NCI-H774 (cell line): ENCODE measurements at places on chromosomes 6 and 20.
A peak's percentile ranks its signal among the peaks of the same experiment; 100 is the strongest.

DNA sequence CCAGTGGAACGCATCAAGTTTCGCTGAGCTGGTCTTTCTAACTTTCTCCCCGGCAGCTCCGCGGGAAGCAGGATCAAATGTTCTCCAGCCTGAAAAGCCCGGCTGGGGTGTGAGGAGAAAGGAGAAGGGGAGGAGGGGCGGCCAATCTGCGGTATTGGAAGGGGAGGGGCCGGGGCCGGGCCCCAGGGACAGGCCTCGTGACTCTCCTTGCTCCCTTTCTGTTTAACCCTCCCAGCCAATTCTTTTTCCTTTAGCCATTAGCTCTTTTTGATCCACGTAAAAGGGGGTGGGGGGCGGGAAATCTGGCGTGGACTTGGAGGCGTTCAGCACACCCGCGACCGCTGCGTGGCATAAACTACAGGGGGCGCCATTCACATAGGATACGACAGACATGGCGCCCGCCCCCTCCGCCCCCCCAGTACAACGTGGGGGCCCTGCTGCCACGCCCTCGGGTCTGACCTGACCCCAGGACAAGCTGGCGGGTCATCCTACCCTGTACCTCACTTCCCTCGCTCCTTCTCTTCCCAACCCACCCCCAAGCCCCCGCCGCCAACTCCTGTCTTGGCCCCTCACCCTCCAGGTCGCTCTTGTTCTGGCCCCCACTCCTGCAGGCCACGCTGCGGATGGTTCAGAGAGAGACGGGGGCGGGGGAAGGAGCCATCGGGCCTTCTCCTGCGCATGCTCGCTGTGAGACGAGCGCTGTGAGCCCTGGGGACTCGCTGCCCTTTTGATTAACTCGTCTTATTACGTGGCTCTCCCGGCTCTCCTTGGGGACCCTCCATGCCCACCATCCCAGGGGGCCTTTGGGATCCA lies 7.8 kb upstream of the MDGA1 start:
- peak; percentile 76 for DNase-seq

DNA sequence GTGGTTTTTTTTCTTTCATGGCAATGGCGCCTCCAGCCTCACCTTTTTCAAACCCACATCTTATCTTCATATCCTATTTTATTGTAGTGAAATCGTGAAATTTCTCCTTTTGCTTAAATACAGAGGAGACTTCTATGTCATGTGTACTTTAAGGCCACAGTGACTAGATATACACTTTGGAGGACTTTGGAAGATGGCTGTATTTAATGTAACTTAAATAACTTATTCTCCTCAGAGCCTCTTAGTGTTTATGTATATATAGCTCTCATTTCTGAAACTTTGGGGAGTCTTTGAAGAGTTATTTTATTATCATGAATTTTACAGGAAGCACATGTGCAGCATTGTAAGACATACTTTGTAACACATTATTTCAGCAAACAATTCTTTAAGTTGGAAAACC lies 968 bp downstream of the LAMA2 start:
- DNase-seq, result no peak

DNA sequence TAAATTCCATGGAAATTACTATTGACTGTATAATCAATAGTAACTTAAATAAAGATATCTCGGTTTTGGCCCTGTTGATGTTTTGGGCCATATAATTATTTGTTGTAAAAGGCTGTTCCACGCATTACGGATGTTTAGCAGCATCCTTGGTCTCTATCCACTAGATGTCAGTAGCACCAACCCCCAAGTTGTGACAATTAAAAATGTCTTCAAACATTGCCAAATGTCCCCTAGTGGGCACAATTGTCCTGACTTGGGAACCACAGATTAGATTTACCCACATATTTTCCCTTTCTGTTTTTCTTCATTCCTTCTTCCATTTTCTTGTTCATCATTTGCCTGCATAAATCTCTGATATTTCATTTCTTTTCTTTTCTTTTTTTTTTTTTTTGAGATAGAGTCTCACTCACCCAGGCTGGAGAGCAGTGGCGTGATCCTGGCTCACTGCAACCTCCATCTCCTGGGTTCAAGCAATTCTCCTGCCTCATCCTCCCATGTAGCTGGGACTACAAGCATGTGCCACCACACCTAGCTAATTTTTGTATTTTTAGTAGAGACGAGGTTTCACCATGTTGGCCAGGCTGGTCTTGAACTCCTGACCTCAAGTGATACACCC lies 13.6 kb upstream of the WFDC8 start:
- peak; percentile 2 for DNase-seq

- DNase-seq, result no peak
These were observed 95.7 kb upstream of the GGTLC1 start for GRCh38 chr20:24084281-24084680.

DNA sequence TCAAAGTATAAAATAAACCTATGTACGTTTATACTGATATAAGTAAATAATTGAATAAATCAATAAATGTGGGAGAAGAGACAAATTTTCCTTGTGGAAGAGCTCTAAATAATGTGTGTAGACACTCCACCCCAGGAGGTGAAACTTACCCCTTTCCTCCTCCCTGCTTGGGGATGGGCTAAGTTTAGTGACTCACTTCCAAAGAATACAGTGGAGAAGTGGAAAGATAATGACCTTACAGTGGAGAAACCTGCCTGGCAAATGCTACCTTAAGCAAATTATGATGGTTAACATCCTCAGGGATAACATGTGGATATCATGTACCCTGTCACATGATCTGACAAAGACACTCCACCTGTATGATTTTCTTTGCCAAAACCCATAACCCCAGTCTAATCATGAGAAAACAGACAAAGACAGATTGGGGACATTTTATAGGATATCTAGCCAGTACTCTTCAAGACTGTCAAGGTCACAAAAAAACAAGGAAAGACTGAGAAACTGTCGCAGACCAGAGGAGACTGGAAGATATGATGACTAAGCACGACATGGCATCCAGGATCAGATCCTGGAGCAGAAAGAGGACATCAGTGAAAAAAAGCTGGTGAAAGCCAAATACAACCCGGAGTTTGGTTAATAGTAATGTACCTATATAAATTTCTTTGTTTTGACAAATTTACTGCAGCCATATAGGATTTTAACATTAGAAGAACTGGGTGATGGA lies 195.5 kb upstream of the PRDM1 start:
- DNase-seq, result no peak

GRCh38 chr20:49262444-49262843 lies 15.4 kb downstream of the ZNFX1 start:
- DNase-seq, result no peak

DNA sequence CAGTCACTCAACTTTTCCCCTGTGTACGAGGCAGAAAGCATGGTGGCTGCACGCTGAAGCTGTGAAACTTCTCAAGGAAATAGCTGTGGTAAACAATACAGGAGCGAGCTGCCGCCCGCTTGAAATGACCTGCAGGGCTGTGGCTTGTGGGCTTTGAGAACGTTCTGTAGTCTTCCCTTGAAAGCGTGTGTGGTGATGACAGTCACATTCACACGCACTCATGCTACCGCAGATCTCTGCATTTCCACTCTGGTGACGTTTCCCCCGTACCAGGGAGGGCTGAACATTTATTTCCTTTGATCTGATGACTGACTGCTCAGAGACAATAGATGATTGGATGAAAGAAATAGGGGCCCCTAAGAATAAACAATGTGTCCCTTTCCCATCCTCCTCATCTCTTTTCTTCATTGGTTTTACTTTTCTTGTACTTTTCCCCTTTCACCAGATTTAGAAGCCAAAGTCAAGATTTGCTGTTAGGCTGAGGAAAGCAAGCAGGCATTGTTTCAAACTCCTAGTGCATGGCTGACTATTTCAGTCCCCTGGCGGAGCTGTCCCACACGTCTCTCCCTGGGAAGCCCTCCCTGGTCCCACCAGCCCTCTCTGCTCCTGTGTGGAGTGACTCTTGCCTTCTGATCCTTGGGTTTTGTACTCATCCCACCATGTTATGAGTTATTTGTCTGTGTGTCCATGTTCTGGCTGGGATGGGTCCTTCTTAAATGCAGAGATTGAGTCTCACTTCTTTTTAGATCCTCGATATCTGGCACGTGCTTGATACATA lies 3.9 kb downstream of the SYTL3 start:
- DNase-seq, result no peak

GRCh38 chr20:58075586-58076345 lies 152.7 kb downstream of the ANKRD60 start:
- DNase-seq, result no peak

DNA sequence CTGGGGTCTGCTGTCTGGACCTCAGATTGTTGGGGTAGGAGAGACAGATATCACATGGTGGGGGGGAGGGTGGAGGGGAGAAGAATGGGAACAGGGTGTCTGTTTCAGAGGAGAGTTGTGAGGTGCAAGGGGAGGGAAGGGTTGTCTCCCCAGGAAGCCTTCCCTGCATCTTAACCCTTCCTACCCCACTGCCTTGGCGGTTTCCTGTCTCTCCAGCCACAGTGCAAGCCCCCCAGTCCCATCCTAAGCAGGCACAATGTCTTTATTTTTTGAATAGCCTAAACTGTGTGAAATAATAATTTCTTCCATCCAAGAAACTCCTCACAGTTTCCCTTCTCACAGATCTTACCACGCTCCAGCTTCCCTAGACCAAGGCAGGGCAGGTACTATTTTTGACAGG lies 3.5 kb downstream of the FOXP4 start:
- no peak for DNase-seq

- DNase-seq, result no peak
These were observed 8.2 kb downstream of the TRERF1 start for GRCh38 chr6:42443312-42444060.

DNA sequence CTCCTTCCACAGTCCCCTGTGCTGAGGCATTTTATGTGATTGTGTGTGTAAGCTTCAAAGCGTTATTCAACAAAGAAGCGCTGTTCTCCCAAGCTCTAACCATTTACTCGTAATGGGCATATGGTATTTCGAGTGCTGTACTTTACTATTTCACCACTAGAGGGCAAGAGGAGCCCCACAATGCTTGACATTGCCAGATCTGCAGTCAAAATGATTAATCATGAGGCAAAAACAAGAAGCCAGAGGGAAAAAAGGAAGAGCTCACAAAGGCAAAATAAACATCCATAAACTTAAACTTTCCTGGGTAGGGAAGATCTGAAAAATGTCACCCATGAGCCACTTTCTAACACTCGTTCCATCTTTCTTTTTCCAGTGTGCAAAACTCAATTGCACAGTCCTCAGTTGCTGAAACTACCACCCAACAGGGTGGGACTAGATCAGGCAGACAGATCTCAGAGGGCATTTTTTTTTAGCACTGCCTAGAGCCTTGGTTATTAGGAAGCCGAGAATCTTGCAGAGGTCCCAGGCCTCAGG lies 215.0 kb upstream of the PLCB4 start:
- DNase-seq, result peak; percentile 31

- DNase-seq, result no peak
These were observed 224.6 kb upstream of the FOXQ1 start for GRCh38 chr6:1087154-1087843.

DNA sequence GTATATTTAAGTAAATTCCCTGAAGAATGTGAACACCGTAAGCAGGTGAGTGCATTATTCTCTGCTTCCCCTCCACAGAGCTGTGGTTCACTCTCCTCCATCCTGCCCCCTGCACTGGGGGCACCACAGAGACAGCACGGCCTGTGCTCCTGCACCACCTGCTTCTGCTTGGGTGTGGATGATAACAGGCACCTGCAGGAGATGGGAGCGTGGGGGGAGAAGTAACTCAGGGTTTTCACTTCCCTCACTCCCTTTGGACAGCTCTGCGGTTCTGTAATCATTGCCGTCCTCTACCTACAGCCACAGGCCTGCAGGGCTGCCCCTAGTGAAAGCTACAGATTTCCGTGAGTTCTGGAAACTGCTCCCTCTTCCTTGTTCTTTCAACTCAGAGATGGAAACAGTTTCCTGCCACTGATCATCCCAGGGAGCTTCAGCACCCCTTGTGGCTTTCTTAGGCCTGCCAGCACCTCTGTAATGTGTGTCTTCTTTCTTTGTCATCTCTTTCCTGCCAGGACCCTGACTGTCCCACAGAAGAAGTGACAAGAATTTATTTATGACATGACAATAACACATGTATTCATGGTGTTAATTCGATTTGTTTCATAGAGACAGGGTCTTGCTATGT lies 21.3 kb upstream of the MICB start:
- DNase-seq, result no peak

DNA sequence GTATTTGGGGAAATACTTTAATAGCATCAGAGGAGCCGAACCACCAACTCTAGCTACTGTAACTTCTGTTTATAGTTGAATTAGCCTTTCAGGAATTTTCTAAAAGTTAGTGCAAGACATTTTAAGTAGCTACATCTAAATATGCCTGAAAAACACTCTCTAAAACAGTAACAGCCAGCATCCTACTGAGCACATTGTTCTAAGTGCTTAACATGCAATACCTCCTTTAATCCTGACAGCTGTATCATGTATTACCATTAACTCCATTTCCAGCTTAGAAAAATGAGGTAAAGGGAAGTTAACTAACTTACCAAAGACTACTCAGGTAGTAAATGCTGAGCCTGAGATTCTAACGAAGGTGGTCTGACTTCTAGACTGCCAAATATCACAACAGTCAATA lies 120.7 kb downstream of the DST start:
- DNase-seq, result no peak
